ENCODE measurements at places on chromosomes 3 and 15.

DNA sequence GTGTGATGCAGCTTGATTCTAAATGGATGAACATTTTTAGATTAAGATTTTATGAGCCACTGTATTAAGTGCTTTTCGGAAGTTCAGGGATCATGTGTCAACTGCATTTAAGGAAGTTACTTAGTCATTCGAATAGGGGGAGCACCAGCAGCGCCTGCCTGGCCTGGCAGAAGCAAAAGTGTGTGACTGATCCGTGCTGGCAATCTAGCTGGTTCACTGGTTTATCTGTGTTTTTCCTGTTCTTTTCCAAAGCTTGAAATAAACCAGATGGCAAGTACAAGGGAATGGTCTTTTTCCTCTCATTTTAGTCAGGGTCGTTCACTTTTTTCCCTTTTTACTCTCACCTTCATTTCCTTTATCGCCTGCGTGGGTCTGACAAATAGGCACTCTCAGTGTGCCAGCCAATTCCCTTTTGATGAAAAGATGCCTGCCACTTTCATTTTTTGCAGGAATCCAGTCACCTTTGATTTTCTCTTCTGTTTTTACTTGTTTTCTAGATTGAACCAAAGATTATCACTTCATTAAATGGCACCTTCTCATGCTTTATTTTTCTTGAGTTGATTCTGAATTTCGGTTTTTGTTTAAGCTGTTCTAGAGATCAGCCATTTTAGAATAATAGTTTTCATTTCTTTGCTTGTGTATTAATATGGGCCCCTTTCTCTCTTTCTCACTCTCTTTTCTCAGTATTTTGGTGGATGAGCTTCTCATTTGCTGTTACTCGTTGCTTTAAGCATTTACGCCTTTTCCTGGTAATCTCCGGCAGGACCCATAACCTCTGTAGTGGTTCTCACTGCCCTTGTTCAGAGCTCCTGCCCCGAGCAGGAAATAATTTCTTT lies 2.8 kb downstream of the ABHD2 start:
- no peak for DNase-seq

DNA sequence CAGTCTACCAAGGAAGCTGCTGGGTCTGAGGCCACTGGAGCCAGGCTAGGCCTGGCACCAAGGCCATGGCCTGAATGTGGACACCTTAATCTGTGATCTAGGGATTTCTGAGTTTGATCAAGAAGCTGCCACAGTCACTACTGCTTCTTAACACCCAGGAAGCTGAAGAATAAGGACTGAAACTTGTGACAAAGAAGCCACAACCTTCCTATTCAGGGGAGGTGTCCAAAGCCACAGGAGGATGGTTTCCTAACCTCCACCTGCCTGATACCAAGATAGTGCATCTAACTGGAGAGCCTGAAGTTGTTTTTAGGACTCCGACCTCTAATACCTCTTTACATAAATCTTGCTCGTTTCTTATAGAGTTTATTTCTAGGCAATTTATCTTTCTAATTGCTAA lies 5.5 kb upstream of the ANO10 start:
- DNase-seq = no peak

DNA sequence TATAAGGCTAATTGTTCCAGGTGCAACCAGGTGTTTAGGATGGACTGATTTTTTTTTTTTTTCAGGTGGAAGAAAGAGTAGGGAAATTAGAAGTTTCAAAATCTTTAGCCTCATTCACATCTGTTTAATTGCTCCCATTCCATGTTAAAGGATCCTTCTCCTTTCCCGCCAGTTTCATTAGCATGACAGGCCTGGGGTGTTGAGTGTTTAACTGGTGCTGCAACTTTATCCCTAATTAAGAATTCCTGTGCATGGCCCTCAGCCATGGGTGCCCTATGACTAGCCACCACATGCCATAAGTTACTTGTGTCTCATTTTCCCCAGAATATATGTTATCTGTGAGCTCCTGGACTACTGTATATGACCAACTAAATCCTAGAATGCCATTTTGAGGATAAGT lies 501.4 kb downstream of the NSUN3 start:
- no peak for DNase-seq

- DNase-seq = no peak
Observed at GRCh38 chr3:44957986-44958385, 18.0 kb downstream of the ZDHHC3 start.

GRCh38 chr3:43497905-43498365 lies 123.9 kb downstream of the ANO10 start:
- DNase-seq = no peak

GRCh38 chr3:20055020-20055775 lies 15.0 kb downstream of the KAT2B start:
- no peak for DNase-seq

Measured in neural progenitor cell (in vitro differentiated cells).